Aorta (tissue), 5 donors: ENCODE measurements at places on chromosomes 1 and 21. TPM values are rescaled to one million over a fixed set of nuclear protein-coding genes. Genes with fewer than 3 reads are reported as not detected.

DNA sequence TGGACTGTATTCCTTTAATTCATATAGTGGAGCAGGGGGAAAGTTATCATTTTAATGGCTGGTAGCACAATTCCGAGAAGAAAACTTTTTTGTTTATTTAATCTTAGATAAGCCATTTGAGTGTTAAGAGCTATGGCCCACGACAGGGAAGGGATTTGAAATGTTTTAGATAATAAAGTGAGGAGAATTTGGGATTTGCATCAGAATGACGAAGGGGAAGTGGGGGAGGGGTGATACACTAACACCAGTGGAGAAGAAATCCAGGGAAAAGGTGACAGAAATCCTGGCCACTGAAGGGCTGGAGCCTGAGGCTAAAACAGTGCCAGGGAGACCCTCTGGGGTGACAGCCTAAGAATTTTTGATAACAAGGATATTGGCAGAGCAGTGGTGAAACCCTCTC, 21.0 kb downstream of the LEPR start:
- DNase-seq = no peak

DNA sequence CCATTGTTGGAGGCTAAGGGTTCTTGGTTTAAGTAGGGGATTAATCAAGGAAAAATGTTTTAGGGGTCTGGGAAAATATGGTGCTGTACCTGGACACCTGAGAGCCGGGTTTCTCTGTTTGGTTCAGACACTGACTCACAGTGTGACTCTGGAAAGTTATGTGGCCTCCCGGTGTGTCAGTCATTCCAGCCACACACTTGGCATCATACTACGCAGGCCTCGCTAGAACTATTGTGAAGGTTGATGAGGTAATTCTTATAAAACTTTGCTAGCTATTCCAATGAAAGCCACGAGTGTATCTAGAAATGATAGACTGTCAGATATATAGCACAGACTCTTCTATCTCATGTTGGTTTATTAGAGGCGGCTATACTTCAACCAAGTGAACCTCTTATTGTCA, 4.8 kb upstream of the CAMSAP2 start:
- no peak for DNase-seq

DNA sequence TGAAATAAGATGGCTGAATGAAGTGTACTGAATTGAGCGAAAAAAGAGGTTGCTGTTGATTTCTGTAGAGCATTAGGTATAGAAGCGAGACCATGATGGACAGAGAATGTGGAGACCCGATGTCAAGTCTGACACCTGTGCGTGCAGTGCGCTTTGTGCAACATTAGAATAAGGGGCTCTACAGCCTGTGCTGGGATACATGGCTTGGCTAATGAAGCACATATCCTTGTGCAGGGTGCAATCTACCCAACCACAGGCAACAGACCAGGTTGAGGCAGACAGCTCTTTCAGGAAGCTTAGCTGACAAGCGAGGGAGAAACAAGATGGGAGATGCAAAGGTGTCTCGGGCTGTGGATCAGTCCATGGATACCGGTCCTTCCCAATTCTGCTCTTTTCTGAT, 18.9 kb downstream of the GPA33 start:
- DNase-seq = no peak

DNA sequence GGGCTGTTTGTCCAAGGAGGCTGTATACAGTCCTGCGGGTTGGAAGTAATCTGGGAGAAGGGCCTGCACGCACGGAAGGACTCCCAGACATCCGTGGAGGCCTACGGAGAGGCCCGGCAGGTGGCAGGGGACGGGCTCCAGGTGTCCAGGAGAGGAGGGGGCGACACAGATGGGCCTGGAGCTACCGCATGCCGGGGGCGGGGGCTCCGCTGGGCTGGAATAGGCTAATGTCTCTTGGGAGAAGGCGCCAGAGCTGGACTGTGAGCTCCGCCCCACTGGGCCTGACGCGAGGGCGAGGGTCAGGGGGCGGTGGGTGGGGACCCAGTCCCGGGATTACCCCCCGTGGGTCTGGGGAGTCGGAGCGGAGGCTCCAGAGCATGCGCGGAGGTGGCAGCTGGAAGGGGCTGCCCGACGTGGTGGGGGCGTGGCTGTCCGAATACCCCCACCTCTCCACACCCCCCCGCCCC, 659 bp downstream of the AGO1 start:
- peak; percentile 85 for DNase-seq

DNA sequence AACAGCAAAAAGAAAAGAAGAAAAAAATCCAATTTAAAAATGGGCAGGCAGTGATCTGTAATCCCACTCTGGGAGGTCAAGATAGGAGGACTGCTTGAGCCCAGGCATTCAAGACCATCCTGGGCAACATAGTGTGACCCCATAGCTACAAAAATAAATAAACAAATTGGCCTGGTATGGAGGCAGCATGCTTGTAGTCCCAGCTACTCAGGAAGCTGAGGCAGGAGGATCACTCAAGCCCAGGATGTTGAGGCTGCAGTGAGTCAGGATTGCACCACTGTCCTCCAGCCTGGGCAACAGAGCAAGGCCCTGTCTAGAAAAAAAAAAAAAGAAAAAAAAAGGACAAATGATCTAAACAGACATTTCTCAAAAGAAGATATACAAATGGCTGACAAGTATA, 99.6 kb downstream of the EIF4G3 start:
- DNase-seq = no peak

DNA sequence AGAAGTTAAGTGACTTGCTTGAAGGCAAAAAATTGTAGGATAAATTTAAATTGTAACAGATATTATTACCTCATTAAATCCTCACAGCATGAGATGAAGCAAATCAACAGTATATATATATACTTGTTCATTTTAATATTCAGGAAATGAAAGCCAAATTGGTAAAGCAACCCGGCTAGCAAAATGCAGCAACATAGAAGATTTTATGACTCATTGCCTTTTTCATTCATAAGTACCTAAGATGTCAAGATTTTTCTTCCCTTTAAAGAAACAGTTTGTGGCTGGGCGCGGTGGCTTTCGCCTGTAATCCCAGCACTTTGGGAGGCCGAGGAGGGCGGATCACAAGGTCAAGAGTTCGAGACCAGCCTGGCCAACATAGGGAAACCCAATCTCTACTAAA, 190.5 kb upstream of the NRIP1 start:
- DNase-seq = no peak

DNA sequence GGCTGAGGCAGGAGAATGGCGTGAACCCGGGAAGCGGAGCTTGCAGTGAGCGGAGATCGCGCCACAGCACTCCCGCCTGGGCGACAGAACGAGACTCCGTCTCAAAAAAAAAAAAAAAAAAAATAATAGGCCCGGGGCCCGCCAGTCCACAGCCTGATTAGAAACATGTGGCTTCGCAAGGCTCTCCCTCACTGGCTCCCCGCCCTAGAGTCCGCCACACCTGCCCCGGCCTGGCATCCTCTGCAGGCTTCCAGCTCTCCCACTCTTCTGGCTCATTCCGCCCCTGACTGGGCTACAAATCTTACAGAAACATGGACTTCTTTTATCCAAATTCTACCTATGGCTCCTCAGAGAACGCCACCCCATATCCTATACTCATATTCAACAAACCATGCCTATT, 32.4 kb downstream of the PGBD5 start:
- DNase-seq = no peak

DNA sequence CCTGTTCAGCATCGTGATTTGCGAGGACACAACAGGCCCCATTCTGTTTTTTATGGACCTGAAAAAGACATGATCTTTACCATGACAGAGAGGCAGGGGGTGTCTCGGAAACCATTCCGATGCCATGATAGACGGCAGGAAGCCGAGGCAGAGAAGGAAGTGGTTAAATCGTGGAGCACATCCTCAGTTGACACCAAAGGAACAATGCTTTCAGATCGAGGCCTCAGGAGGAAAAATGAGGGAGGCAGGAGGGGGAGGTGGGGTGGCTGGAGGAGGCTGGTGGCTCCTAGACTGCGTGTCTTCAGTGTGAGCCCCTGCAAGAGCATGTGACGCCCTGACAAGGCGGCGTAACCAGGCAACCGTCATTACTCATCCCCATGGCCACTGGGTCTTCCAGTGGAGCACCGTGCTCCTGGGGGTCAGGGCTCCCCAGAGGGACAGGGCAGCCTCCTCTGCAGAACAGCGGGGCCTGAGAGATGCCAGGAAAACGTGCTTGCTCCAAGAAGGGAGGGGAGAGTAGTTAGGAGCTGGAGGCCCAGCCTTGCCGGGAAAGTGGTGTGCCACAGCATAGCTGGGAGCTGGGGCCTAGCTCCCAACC, 172.8 kb upstream of the TMEM51 start:
- DNase-seq = no peak

DNA sequence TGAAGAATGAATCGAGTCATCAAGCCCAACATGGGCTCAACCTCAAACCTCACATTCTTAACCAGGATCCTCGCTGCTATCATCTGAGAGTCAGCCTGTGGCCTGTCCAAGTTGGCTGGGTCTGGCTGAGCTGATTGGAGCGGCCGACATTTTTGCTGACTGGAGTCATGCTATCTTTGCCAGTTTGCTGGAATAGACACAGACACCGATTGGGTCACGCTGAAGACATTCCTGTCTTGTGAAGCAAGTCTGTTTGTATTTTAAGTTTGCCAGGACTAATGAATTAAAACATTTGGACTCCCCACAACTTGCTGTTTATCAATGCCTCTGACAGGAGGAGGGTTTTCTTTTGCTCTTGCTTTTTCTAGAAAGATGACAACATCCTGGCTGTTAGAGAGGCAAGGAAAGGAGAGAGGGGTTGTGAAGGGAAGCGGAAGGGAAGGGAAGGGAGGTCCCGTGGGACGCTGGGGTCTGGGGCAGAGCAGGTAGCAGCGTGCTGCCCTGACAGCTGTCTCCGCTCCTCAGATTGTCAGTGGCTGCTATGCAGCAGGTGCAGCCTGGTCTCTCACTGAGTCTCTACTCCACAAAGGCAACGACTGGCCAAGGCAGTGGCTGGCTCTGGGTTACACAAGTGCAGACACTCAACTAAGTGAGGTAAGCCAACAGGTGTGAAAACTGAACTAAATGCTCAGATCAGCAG, at the start of gene MAP3K7CL:
TSS of gene MAP3K7CL (plus strand) at position 375 of the 700 bp plus-strand sequence. CDS start 2,701 bp downstream, outside the sequence.
- peak; percentile 89 for DNase-seq

- DNase-seq = no peak
These were observed 595.6 kb upstream of the PKN2 start for GRCh38 chr1:88088481-88088880.

DNA sequence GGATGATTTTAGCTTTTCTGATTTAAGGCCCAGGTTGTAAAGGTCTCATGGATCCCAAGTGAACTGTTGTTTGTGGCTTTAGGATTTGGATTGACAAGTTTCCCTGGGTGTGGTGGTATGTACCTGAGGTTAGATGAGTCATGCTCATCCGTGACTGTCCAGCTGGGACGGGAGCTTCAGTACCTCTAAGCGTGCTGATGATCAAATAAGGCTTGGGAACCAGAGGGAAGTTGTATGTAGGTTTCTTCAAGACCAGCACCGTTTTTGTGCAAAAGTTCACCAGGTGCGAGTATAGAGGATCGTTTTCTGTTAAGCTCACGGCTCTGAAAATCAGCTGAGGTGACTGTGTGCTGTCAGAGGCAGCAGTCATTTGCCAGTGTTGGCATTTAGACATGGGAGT, 19.8 kb downstream of the PLA2G2E start:
- no peak for DNase-seq

DNA sequence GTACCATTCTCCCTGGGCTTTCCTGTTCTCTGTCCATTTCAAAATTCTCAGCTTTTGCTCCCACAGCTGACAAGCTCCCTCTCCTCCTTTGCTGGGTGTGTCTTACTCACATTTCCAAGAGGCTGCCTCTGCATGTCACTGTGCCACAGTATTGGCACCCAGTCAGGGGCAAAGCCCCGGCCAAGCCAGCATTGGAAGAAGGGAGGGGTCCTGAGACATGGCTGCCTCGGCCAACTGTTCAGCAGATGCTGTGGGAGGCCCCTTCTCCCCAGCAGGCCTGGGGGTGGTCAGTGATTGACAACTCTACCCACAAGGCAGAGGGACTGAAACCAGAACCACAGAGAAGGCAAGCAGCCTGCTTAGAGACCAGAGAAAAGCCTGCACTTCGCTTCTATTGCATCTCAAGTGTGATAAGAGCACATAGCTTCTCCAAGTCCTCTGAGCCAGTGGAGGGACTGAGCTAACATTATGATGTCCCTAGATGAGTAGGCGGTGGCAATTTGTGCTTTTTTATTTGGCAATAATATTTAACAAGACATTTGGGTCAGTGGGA, 294.1 kb downstream of the SIPA1L2 start:
- no peak for DNase-seq

DNA sequence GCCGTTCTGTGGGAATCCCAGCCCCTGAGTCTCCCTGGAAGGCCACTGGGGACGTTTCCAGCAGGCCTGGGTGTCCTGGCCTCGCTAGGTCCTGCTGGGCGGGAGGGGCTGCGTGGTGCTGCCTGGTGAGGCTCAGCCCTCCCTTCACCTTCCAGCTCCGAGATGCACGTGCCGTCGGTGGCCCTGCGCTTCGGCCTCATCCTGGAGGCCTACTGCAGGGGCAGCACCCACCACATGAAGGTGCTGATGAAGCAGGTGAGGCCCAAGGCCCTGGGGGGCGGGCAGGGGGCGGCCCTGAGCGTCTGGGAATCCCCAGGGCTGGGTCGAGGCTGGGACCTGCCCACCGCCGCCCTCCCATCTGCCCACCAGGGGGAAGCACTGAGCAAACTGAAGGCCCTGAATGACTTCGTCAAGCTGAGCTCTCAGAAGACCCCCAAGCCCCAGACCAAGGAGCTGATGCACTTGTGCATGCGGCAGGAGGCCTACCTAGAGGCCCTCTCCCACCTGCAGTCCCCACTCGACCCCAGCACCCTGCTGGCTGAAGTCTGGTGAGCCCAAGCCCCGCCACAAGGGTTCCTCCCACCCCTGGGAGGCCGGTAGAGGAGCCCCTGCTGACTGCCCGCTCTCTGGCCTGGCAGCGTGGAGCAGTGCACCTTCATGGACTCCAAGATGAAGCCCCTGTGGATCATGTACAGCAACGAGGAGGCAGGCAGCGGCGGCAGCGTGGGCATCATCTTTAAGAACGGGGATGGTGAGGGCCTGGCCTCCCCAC, 70.3 kb downstream of the PIK3CD start:
- peak; percentile 56 for DNase-seq

The SLAMF6 gene
- 1.2 TPM for total RNA-seq

The ATP1A4 gene
- 0.19 TPM for total RNA-seq

The OLFM3 gene
- total RNA-seq = not detected

The CRYBG2 gene
- not detected for total RNA-seq
